ENCODE measurements at places on chromosomes 11 and 22. TPM values are rescaled to one million over a fixed set of nuclear protein-coding genes. Genes with fewer than 3 reads are reported as not detected.
A peak's percentile ranks its signal among the peaks of the same experiment; 100 is the strongest.

The MN1 gene
- 19.0 TPM for total RNA-seq

The EHBP1L1 gene
- 13.6 TPM for total RNA-seq

The APOBEC3F gene
- total RNA-seq: 5.9 TPM

The NAP1L4 gene
- 219 TPM for total RNA-seq

The APOL4 gene
- total RNA-seq: not detected

The SH3BP1 gene
- 36.4 TPM for total RNA-seq

The DDB1 gene
- 329 TPM for total RNA-seq

The PNPLA2 gene
- total RNA-seq: 34.5 TPM

The ABCC8 gene
- total RNA-seq: 6.1 TPM

The EFCAB6 gene
- total RNA-seq: 2.3 TPM

DNA sequence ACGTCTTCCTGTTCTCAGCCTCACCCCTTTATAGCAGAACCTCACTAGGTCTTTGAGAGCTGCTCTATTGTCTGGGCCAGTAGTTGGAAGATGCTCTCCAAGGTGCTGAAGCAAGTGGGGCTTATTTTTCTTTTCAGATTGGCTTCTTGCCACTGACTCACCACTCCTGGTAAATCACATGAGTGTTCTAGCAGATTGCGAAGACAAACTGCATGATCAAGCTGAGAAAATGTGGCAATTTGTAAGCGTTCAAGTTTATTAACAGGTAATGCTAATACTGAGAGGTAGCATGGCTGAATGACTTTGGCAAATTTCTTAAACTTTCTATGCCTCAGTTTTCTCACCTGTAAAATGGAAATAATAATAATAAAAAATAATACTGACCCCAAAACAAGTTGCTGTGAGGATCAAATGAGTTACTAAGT lies 59.2 kb downstream of the CACNG2 start:
- peak; percentile 54 for DNase-seq

DNA sequence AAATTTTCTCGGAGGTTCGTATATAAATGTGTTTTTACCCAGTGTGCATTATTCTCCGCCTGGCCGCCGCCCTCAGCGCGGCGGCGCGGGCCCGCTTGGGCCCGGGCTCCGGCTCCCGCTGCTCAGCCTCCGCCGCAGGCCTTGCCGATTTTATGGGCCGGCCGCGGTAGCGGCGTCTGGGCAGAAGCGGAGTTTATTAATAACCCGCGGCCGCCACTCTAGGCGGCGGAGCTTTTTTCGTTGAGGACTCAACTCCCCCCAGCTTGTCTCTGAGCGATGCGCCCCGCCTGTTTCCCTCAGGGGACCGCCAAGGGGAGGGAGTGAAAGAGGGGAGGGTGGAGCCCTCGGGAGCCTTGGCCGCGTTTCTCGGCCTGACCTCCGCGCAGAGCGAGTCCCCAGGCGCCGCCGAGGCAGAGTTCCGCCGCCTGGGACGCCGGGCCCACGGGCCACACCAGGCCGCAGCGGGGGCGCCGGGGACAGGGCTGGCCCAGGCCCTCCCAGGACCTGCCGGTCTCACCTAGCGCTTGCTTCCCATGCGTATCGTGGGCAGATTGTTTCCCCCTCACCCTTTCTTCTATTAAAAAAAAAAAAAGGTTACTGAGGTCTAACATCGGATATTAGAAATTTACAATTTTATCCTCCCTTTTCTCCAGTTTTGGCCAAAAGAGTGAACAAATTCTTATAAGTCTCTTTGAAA lies 399 bp downstream of the ZNF143 start:
- peak; percentile 76 for DNase-seq

DNA sequence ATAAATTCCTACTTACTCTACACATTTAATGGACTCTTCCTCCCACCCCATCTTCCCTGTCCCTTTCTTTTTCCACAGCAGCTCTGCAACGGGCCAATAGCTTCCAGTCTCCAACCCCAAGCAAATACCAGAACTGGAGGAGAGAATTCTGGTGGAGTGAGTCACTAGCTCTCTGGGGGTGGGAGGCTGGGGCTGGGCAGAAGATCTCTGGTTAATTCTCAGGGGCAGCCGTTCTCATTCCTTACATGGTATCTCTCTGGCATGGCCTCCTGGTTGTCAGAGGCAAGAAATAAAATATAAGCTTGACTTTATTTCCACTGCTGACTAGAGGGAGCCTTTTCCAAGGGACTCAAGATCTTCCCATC lies 90.4 kb upstream of the PARVA start:
- DNase-seq: no peak

- no peak for DNase-seq
Observed at GRCh38 chr11:724049-724777, 18.2 kb downstream of the EPS8L2 start.

GRCh38 chr11:102664001-102664752 lies 39.0 kb upstream of the MMP20 start:
- no peak for DNase-seq

- DNase-seq: no peak
Observed at GRCh38 chr11:94721565-94722292, 46.4 kb upstream of the AMOTL1 start.

DNA sequence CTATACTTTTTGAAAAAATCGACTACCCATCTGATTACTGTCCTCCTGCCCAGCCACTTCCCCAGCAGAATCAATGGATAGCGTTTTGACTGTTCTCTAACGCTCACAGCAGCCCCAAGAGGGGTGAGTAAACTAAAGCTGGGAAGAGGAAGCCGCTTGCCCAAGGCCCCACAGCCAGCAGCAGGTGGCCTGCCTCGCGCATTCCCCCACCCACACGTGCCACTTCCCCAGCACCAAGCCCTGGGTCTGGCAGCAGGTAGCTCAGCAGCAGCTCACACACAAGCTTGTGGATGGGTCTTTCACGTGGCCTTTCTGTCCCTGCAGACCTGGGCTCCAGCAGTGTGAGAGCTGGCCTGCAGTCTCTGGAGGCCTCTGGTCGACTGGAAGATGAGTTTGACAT lies 34.3 kb downstream of the TOM1 start:
- DNase-seq: no peak

DNA sequence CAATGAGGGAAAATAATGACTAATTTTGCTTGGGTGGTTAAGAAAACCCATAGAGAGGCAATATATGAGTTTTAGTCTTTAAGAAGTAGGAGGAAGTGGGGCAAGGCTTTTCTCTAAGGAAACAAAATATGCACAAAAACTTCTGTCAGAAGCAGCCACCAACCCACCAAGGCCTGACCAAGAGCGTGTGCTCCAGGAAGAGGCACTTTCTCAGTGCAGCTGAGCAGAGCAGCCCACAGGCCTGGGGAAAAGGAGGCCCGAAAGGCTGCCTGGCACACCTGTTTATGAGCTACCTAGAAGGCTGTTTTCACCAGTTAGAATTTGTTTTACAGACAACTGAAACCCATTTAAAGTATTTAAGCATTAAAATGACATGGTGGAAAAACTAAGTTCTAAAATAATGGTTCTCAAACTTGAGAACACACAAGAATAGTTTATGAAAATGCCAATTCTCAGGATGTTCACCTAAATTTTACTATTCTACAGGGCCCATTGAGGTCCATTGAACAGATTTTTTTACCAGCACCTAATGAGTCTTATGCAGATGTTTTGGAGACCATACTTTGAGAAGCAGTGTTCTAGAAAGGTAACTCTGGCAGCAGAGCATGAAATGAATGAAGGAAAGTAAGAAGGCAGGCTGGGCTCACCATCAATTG lies 160.5 kb upstream of the DDI1 start:
- DNase-seq: no peak

- DNase-seq: peak; percentile 4
Observed at GRCh38 chr22:40121461-40121860, 56.3 kb upstream of the TNRC6B start.

DNA sequence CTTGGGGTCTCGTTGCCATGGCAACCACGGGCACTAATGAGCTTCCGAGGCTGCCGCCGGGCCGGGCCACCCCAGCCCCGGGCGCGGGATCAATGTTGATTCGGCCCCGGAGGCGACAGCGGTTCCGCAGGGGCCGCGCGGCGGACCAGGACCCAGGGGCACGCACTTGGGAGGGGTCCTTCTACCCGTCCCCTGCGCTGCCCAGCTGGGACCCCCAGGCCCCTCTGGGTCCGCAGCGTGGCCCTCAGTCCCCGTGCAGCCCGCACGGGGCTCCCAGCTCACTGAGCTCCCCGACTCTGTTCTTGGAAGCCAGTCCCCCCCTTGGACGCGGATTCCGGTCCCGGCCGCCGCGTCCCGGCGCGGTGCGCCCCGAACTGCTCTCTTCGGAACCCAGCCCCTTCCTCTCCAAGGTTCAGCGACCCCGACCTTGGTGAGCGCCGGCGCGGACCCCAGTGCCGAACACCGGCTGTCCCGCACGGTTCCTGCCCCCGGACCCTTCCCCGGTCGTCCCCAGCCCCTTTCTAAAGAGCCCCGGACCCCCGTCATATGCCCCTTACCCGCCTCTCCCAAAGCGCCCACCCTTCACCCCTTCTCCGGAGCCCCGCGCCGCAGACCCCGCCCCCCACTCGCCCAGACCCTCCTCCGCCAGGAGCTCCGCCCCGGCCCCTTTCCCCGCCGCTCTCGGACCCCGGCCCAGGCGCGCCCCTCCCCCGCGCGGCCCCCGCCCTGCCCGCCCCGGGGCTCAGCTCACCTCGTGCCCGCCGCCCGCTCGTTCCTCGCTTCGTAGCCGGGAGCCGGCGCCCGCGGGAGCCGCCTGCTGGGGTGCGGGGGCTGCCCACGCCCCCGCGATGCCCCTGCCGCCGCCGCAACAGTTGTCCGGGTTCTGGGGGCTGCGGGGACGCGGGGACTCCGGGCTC lies 18.3 kb upstream of the SHISAL1 start:
- peak; percentile 23 for DNase-seq

DNA sequence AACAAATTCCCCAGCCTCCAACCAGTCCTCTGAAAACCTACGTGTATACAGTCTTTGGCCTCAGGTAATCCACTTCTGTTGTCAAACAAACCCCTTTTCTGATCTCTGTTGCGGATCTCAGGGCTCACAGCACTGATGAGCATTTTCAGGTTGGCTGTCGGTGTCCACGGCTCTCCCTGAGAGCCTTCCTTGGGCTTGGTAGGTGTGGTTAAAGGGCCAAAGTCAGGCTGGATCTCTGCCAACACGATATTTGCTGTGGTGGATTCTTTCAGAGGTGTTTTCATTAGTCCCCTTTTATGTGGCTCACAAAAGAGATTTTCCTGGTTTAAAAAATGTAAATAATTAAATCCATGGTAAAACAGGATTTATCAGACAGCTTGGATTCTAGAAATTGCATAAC lies 2.9 kb downstream of the E2F8 start:
- DNase-seq: no peak

DNA sequence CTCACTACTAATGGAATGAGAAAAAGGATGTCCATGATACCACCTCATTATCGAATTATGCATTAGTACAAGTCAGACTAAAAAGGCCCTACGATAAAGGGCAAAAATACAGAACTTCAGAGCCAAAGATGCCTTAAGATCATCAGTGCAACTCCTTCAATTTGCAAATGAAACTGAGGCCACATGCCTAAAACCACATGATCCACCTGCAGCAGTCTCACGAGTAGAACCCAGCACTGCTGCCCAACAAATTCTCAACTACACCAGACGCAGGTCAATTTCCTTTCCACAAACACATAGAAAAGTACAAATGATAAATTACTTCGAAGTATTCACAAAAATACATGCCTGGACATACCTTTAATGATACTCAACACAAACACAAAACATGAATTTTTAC lies 20.1 kb downstream of the KMT5B start:
- DNase-seq: no peak

DNA sequence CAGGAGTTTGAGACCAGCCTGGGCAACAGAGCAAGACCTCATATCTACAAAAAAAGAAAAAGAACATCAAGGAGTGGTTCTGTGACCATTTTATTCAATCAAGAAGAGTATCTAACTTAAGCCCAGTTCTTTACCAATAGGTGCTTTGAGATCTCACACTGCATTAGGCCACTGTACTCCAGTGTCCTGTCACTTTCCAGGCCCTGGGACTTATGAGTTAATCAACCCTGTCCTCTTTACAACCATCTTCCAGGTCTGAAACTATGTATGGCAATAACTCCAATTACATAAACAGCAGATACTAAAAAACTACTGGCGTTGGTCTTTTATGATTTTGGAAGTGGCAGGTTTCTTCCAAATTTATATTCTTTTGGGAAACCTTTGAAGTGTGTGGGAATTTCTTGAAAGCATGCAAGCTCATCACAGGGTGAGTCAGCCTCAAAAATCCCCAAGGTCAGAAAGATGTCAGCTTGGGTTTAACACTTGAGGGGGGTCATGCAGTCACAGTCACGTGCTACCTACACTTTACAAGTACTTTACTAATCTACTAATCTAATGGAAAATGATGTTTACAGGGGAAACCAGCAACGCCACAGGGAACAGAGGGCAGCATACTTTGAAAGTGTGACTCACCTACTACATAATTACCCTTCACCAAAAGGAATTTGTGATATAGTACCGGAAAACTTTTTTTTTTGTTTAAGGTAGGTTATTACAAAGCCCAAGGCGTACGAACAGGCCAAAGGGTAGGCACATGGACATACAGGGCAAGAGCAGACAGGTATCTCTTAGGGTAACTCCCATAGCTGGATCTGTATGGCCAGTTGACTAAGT lies 15.6 kb downstream of the PISD start:
- no peak for DNase-seq

GRCh38 chr11:132220474-132220873 lies 850.1 kb downstream of the NTM start:
- DNase-seq: no peak

DNA sequence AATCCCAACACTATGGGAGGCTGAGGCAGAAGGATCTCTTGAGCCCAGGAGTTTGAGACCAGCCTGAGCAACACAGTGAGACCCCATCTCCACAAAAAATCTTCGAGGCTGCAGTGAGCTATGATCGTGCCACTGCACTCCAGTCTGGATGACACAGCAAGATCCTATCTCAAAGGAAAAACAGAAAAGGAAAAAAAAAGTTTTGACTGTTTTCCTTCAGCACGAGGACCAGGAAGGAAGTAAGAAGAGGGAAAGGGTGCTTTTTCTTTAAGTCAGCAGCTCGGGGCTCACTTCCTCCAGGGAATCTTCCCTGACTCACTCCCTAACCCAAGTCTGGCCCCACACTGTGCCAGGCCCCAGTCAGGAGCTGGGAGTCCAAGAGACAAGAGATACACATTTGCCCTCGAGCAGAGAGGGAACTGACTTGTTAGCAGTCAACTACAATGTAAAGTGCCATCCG lies 14.2 kb downstream of the ARRB1 start:
- DNase-seq: no peak

GRCh38 chr22:23478175-23478574 lies 101.9 kb downstream of the IGLL1 start:
- DNase-seq: no peak

- no peak for DNase-seq
Observed at GRCh38 chr11:68664141-68664540, 20.2 kb upstream of the GAL start.

GRCh38 chr11:8777907-8778767 lies 95.5 kb downstream of the RPL27A start:
- DNase-seq: no peak

DNA sequence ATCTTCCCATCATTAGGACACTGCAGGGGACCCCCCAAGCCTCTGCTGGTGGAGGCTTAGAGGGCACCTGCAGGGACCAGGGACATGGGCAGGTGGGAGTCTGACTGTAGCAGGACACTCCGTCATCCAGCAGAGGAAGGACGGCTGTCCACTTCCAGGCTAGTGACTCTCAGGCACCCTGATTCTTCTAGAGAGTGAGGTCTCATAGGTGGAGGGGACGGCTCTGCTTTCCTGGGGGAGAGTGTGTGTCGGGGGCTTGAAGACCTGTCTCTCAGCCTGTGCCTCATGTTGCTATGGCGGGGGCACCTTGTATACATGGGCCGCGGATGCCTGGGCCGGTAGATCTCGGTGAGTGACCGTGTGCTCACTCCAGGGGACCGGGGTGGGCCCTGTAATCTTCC lies 1116.6 kb downstream of the BRD1 start:
- DNase-seq: no peak

GRCh38 chr11:125675196-125675595 lies 5.5 kb downstream of the ACRV1 start:
- DNase-seq: no peak

GRCh38 chr11:133746663-133747306 lies 98.5 kb downstream of the SPATA19 start:
- DNase-seq: no peak

Data from neural crest cell (in vitro differentiated cells).